ENCODE measurements at places on chromosomes 16 and 17.

DNA sequence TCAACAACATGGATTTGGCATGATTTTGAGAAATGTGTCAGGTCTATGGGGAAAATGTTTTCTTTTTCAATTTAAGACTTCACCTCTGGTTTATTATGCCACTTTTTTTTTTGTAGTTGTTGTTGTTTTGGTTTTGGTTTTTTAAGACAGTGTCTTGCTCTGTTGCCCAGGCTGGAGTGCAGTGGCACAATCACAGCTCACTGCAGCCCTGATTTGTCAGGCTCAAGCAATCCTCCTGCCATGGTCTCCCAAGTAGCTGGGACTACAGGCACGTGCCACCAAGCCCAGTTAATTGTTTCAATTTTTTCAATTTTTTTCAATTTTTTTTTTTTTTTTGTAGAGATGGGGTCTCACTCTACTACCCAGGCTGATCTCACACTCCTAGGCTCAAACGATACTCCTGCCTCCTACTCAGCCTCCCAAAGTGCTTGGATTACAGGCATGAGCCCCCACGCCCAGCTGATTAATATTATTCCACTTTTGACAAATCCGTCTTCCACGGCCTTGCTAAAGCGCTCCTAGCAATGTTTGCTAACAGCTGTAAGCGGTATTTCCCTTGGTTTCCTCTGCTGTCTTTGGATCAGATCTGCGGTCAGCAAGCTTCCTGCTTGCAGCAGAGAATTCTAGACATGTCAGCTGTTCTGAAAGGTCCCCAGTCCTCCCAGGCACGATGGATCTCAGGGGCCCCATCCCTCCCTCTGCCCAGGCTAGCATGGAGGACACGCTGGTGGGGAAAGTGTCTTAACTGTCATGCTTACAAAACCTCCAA lies 7.0 kb upstream of the MILR1 start:
- DNase-seq = no peak

GRCh38 chr16:11212798-11213196 lies 43.2 kb downstream of the SOCS1 start:
- no peak for DNase-seq

- DNase-seq = no peak
Measured at GRCh38 chr16:1745900-1746692, 25.2 kb downstream of the NME3 start.

DNA sequence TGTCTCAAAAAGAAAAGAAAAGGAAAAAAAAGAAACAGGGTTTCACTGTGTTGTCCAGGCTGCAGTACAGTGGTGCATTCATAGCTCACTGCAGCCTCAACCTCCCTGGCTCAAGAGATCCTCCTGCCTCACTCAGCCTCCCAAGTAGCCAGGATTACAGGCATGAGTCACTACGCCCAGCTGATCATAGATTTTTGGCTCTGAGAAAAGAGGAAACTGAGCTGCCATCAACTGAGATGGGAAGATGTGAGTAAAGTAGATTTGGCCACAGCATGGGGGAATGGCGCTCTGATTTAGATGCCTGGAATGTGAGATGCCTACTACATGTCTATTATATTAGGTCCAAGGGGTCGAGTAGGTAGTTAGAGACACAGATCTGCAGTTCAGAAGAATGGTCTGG lies 5.9 kb upstream of the NAGS start:
- no peak for DNase-seq

- no peak for DNase-seq
Measured at GRCh38 chr17:65901394-65901793, 290.5 kb downstream of the CEP112 start.

DNA sequence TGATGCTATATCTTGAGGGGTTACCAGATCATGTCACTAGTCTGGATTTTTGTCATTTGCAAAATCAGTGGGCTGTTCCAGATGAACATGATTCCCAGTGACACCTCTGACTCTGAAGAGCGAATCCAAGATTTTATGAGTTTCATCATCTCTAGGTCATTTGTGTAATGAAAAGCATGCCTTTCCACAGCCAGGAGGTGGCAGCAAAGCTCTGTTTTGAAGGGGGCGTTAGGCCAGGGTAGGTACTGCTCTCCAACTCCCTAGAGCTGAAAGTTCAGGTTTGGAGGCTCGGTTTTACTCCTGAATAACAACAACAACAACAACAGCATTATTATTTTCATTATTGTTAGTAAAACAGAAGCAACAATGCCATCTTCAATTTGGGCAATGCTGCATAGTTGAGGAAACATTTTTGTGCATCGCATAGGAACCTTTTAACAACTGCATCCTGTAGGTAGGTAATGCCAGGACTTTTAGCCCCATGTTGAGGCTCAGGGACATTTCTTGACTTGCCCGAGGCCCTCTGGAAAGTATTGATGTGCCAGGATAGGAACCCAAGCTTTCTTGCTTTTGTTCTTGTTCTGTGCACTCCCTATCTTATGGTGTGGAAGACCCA lies 77.0 kb downstream of the MYH13 start:
- no peak for DNase-seq

GRCh38 chr16:58365623-58366022 lies 26.6 kb upstream of the GINS3 start:
- DNase-seq = no peak

DNA sequence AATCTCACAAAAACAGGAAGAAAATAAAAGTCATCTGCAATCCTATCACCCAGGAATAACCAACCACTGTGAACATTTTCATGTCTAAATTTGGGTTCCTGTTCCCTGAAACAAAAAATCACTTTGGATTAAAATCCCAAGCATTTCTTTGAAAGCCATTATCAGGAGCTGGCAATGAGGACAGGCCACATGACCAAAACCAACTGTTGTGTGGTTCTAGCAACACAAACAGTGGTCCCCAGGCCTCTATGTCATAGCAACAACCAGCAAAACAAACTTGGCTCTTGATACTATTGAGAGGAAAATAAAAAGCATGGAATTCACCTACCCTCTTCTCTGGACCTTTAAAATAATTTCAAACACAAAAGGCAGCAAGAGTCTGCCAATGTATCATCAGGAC lies 252.5 kb downstream of the SLC39A11 start:
- DNase-seq = no peak

GRCh38 chr17:45904866-45905265 lies 10.5 kb downstream of the MAPT start:
- no peak for DNase-seq

- DNase-seq = no peak
Measured at GRCh38 chr17:41536741-41537613, 8.9 kb upstream of the KRT19 start.

- no peak for DNase-seq
Measured at GRCh38 chr16:83420206-83420760, 387.5 kb upstream of the HSBP1 start.

DNA sequence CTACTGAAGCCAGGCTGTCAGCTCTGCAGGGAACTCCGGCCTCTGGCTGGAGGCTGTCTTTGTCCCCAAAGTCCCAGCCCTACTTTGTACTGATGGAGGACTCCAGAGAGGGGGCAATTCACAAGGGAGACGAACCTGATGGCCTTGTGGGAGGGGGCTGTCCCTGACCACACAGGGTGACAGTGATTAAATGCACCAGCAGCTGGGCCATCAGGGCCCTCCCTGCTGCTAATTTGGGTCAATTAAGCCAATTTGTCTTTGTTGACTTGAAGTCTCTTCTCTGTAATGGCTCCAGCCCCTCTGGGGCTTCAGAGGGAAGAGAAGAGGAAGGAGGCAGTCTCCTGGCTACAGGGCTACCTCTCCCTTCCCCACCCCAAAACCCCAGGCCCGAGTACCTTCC lies 22.0 kb downstream of the TMEM132E start:
- no peak for DNase-seq

- no peak for DNase-seq
Measured at GRCh38 chr16:10308305-10309193, 77.3 kb upstream of the ATF7IP2 start.

- no peak for DNase-seq
Measured at GRCh38 chr17:63311416-63311937, 134.6 kb downstream of the CYB561 start.

- no peak for DNase-seq
Measured at GRCh38 chr16:50038286-50038685, 13.3 kb downstream of the CNEP1R1 start.

- DNase-seq = no peak
Measured at GRCh38 chr17:64259426-64259825, 3.6 kb downstream of the TEX2 start.

GRCh38 chr17:77210946-77211541 lies 70.3 kb downstream of the SEC14L1 start:
- DNase-seq = no peak

GRCh38 chr16:86618431-86619238 lies 40.3 kb downstream of the FOXL1 start:
- DNase-seq = no peak

DNA sequence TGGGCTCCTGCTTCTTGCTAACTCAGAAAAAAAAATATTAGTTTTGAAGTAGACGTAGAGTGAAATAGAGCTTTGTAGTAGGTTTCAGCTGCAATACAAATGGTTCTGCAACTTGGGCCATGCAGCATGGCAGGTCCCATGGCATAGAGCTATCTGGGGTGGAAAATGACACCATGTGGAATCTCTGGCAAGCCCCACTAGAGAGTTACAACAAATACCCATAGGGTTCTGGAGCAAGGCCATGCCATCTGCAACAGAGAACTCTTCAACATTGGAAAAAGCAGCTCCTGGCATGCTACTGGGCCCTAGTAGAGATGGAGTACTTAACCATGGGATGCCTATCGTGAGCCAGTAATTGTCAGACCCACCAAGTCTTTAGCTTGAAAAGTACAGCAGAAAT lies 25.3 kb upstream of the RBBP6 start:
- DNase-seq = no peak

GRCh38 chr16:83887080-83887479 lies 11.8 kb upstream of the MLYCD start:
- DNase-seq = no peak

- DNase-seq = no peak
Measured at GRCh38 chr17:78591263-78591671, 14.1 kb upstream of the DNAH17 start.

DNA sequence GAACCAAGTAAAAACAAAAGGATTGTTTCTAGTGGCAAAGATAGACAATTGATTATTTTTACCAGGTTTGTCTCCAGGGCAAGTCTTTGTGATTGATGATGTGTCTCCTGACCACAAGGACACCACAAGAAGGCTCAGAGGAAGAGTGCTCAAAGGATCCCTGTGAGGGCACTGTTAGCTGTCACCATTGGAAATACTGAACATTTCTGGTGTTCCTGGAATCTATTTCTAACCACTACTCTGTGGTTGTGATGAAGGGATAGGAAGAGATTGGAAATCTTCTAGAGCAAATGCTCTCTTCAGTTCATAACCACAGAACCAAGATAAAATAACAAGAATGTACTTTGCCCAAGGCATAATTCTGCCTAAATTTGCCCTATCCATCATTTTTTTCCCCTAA lies 15.3 kb downstream of the RNF43 start:
- DNase-seq = no peak

GRCh38 chr17:15886804-15887203 lies 58.1 kb upstream of the ADORA2B start:
- no peak for DNase-seq

GRCh38 chr16:29819506-29819905 lies 756 bp upstream of the MVP start:
- DNase-seq = no peak

DNA sequence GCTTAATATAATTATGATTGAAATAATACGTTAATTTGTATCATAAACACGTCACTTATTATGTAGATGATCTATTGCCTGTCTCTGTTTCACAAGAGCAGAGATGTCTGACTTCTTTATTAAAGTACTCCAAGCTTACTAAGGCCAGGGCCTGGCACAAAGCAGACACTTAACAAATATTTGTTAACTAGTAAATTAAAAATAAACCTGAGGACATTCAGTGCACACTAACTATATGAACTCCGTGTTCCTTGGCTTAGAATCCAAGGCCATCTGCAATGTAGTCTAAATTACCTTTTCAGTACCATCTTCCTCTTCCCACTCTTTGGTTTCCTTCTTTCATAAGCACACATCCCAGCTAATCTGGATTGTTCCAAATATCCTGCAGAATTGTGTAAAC lies 210.8 kb upstream of the SOX9 start:
- no peak for DNase-seq

GRCh38 chr17:61635913-61636432 lies 45.0 kb upstream of the NACA2 start:
- DNase-seq = no peak

DNA sequence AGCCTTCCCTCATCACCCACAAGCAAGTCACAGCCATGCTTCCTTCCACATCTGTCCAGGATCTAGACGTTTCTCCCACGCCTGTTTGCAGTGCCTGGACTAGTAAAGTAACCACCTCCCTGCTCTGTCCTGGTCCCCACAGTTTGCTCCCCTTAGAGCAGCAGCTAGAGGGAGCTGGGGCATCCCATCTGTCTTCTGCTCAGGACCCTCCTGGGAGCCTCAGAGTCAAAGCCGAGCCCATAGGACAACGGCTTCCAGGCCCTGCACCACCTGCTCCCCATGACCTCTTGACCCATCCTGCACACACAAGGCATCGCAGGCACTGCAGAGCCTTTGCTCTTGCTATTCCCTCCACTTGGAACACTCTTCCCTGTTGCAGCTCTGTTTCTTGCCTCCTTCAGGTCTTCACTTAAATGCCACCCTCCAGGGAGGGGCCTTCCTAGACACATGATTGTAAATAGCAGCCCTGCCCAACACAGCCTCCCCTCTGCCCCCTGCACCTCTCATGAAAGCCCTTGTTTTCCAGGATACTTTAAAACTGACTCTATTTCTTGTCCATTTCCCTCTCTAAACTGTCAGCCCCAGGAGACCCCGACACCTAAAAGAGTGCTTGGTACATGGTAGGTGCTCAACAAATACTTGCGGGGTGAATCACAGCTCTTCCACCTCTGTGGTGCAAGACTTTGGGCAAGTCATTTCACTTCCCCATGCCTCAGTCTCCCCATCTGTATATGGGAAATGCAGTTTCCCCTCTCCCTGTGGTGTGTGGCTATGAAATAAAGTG lies 3.1 kb downstream of the NATD1 start:
- no peak for DNase-seq

DNA sequence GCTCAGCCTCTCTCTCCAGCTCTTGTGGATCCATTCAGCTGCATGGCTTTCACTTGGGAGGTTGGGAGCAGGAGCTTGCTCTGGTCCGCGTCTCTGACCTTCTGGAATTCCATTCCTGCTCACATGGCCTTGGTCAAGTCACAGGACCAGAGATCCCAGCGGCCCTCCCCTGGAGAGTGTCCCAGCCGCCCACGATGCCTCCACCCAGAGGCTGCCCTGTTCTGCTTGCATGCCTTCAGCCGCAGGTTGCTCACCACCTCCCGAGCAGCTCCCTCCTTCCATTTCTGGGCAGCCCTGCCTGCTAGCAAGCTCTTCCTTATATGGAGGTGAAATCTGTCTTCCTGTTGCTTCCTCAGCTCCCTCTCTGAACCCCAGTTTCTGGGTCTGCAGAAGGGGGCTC lies 32.6 kb downstream of the RAI1 start:
- DNase-seq = no peak

- no peak for DNase-seq
Measured at GRCh38 chr17:43171586-43172487, 823 bp downstream of the NBR1 start.

- no peak for DNase-seq
Measured at GRCh38 chr16:28110074-28110473, 46.6 kb upstream of the GSG1L start.

DNA sequence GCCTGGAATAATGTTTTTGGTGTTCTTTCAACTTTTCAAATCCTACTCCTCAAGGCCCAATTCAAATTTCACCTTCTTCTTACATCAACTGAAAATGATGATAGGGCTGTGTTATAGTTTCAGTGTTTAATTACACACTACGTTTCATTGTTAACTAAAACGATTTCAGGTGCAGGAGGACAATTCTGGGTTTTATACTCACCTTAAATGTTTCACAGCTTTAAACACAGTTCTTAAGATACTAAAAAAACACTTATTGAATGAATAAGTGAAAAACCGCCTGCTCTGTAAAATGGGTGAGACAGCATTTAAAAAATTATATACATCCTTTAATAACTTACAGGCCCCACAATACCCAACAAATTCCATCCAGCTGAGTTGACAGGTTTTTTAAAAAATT lies 6.2 kb upstream of the MPHOSPH6 start:
- DNase-seq = no peak

All from esophagus squamous epithelium (tissue), 5 donors.